Stimulated activated CD8-positive, alpha-beta memory T cell treated with anti-CD3 and anti-CD28 coated beads, Interleukin-2, amount 100 ng/mL, for 1 hour (primary cell): ENCODE measurements at places on chromosomes 5 and 9.

DNA sequence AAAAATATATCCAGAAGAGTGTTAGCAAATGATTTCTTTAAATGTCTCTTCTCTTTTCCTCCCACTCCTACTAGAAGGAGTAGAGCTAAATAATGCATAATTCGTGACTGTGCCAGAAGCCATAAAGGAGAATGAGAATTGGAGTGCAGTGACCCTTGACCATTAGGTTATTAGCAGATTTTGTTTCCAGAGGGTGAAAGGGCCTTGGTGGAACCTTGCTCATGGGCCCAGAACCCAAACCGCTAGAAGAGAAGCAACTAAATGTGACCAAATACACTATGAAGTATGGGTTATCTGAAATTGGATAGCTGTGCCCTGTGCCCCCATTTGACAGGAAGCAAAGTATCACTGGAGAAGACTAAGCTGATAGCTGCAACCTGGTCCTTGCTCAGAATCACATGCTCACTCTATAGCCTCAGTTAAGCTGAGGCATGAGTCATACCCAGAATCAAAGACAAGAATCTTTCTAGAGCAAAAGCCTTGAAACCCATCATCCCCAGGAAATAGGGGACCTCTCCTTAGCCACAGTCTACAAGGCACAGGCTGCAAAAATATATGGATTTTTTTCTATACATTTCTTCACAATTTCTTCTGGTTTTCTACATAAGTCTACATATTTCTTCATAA, 36.3 kb downstream of the CAPSL start:
- DNase-seq = no peak

- no peak for DNase-seq
Observed at GRCh38 chr5:34738381-34738780, 82.3 kb downstream of the RAI14 start.

- DNase-seq = no peak
Observed at GRCh38 chr9:113274474-113275156, 757 bp downstream of the CDC26 start.

DNA sequence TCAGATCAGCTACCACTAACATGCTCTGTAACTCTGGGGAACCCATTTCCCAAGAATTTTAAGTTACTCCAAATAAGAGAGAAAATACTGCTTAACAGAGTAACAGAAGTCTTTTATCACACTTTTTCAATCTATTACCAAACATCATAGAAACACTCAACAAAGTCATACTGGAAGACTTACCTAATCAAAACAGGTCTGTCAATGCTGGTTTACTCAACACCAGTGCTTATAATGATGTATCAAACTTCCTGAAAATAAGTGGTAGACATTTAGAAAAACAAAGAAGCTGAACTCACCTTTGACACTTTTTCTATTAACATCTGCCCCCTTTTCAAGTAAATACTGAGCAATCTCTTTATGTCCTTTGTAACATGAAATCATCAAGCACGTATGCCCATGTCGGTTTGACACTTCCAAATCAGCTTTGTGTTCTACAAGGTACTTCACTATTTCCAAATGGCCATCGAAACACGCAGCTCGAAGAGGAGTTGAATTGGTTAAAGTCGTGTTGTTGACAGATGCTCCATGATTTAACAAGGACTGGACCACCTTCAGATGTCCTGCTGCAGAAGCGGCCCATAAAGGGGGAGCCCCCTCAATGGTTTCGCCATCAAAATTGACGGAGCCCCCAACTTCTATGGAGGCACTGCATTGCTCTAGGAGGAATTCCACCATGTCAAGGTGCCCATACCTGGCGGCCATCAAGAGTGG, 1.8 kb downstream of the FEM1C start:
- DNase-seq = no peak

DNA sequence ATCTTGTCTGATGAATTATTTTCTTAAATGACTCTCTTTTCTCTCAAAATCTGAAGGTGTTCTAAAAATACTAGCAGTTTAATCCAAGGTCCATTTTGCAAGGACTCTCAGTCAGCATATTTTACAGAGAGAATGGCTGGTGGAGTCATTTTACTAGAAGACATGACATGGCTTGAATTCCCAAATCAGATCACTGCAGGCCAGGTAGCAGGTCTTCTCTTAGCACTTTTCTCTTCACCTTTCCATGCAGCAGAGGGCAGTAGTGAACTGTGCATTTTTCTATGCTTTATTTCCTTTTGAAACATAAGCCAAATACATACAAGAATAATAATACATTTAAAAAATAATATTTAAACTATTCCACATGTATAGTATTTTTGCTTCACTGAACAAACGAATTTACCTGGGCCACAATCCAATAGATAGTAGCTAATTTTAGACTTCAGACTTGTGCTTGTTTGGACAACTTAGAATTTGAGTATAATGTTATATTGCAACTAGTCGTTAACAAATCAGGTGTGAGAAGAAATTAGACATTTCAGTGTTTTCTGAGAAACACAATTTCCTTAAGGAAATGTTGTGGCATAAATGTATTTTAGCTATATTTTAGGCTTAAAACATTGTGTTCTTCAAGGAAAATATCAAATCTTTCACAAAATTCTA, 289.4 kb upstream of the DAB2 start:
- DNase-seq = no peak

DNA sequence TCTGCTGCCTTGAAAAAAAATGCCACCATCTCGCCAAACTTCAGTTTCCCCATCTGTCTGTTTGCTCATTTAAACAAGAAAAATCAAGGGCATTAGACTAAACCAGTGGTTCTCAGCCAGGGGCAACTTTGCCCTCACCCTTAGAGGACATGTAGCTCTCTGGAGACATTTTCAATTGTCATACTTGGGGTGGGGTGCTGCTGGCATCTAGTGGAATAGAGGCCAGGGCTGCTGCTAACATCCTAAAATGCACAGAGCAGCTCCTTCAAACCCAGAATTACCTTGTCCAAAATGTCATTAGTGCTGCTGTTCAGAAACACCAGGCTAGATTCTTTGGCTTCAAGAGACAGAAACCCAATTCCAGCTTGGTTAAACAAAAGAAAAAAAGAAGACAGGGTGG, 71.1 kb upstream of the FOXE1 start:
- DNase-seq = no peak

DNA sequence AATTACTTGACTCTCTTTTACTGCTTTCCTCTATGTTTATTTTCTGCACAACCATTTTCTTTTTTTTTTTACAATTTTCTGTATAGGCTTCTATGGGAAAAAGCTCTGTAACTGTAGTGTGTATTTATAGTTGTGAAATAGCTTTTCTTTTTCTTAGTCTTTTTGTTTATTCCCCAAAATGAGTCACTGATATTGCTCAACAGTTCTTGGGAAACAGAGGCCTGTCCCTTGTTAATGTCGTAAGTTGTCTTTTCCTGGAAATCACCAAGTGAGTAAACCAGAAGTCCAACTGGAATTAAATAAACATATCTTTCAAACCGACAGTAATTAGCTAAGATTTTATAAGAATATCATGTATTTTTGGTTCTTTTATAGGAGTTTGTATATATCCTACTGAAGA, 325.1 kb upstream of the PRR16 start:
- no peak for DNase-seq

DNA sequence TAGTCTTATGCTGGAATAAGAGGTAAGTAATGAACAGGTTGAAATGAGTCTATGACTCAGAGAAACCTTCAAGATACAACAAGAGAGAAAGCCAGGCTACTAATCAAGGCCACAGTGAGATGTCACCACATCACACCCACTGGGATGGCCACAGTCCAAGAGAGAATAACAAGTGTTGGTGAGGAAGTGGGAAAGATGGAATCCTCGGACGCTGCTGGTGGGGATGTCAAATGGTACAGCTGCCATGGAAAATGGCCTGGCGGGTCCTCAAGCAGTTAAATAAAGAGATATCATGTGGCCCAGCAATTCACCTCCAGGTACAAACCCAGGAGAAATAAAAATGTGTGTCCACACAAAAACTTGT, 41.9 kb upstream of the NEURL1B start:
- no peak for DNase-seq

GRCh38 chr5:34652466-34652865, 3.7 kb upstream of the RAI14 start:
- no peak for DNase-seq

- no peak for DNase-seq
Observed at GRCh38 chr5:32123058-32123805, 50.9 kb downstream of the GOLPH3 start.

DNA sequence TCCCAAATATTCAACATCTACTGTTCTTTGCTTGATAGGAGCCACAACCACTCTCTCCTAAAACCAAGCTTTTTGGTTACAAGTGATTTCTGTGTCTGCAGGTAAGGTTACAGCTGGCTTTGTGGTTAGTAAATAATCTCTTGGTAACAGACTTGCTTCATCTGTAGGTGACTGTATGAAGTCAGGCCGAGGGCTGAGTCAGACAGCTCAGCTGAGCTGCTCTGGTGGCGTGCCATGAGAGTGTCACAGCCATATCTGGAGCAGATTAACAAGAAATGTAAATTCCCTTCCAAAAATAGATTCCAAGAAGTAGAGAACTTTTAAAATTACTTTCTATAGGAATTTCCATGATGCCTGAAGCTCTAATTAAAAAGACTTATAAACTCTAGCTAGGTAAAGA, 23.7 kb upstream of the TAS2R1 start:
- DNase-seq = no peak

DNA sequence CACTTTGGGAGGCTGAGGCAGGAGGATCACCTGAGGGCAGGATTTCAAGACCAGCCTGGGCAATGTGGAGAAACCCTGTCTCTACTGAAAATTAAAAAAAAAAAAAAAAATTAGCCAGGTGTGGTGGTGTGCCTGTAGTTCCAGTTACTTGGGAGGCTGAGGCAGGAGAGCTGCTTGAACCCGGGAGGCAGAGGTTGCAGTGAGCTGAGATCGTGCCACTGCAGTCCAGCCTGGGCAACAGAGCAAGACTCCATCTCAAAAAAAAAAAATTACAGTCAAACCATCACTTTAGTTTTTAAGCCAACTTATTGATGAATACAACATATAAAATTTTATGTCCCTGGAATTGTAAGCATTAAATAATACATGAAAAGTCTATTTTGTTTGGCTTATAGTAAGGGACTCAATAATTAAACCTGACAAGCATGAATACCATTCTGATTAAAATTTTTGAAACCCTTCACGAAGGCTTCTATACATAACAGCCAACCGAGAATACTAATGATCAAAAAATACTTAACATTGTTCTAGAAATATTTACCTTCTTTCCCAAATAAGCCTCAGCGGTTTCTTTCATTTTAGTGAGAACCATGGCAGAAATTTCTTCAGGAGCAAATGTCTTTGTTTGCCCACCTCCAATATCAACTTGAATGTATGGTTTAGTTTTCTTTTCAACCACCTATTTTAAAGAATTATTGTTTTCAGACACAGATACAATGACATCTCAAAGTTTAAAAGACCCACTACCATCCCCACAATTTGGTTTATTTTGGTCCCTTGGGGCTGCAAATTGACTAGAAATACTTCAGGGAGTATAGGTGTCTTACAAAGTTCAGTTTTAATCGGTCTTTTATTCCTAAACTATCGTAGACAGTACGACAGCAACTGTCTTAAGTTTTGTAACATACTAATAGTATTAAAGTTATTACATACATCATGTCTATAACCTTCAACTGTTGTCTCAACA, 1.2 kb downstream of the HSPA5 start:
- DNase-seq = no peak

DNA sequence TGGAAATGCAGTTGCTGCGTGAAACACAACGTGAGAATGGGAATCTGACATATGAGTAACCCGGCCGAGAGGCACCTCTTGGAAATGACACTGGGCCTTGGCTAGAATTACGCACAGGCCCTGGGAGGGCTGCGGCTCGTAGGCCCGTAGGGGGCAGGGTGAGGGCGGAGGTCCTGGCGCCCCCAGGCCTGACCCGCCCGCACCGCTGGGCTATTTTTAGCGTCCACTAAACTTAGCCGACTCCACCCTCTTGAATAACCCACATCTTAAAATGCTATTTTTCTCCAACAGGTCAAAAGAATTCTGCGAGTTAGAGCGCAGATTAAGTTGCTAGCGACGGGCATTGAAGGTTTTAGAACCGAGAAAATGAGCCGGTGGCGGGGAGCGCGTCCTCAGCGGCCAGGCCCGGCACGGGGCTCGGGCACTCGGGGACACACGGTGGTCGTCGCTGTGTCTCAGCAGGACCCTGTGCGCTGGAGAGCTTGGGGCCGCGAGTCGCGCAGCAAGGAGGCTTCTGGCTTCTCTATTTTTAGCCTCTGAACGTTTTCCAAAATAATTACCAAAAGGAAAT, 168.5 kb downstream of the AUH start:
- DNase-seq = peak; percentile 27

DNA sequence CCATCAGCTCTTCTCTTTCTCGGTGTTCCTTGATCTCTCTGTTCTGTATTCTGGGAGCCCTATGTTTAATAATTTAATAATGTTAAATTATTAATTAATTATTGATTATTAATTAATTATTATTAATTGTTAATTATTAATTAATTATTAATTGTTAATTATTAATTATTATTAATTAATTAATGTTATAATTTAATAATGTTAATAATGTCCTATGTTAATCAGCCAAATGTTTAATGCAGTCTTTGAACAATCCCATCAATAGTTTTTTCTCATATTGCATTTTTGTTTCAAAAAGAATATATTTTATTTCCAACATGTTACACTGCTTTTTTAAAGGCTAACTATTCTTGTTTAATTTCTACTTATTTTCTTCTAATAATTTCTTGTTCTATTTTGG, 26.2 kb downstream of the MGAT1 start:
- DNase-seq = no peak

DNA sequence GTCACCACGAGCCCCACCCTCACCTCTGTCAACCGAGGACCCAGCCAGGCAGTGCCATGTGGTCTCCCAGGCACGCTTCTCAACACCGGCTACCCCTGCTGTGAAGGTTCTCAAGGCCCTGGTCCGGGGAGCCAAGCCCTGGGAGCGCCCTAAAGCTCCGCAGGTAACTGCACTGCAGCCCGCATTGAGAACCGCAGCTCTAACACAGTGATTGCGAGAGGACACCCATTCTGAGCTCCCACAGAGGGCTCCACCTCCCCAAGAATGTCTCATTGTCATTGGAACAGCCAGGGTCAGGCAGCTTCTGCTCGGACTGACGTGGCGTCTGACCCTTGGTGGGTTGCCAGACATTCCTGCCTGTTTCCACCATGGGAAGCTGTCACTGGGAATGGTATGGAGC, 88.3 kb downstream of the ANKRD33B start:
- no peak for DNase-seq

DNA sequence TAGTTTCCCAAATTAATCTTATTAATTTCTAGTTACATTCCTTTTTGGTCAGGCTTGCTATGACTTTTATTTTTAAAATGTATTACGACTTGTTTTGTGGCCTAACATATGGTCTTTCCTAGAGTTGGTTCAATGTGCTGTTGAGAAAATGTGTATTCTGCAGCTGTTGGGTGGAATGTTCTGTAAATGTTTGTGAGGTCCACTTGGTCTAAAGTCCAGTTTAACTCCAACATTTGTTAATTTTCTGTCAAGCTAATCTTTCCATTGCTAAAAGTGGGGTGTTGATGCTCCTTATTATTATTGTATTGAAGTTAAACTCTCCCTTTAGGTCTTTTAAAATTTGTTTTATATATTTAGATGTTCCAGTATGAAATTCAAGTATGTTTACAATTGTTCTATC, 1010.8 kb upstream of the EDIL3 start:
- DNase-seq = no peak
